ENCODE measurements at places on chromosomes 11 and 22. TPM values are rescaled to one million over a fixed set of nuclear protein-coding genes. Genes with fewer than 3 reads are reported as not detected.

The TMPRSS5 gene
- total RNA-seq: 0.19 TPM

DNA sequence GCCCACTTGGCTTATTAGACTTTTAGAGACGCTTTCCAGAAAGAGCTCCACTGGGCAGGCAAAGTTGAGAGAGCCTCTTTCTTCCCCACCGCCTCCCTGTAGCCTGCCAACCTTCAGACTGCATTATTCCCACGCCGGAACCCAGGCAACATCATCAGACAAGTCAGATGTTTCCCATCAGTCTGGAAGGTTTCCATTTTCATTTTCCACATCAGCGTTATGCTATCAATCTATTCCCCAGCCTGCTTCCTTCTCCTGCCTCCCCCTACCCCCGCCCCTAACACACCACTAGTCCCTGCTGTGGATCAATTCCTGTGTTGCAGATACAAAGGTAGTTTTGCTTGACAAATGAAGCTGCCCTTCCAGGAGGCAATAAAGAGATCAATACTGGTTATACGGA is 184.8 kb downstream of the DSCAML1 start:
- DNase-seq: no peak

GRCh38 chr11:57728829-57729228 is 12.5 kb upstream of the SELENOH start:
- DNase-seq: no peak

- DNase-seq: no peak
Measured at GRCh38 chr11:70536051-70536877, 137.9 kb downstream of the CTTN start.

DNA sequence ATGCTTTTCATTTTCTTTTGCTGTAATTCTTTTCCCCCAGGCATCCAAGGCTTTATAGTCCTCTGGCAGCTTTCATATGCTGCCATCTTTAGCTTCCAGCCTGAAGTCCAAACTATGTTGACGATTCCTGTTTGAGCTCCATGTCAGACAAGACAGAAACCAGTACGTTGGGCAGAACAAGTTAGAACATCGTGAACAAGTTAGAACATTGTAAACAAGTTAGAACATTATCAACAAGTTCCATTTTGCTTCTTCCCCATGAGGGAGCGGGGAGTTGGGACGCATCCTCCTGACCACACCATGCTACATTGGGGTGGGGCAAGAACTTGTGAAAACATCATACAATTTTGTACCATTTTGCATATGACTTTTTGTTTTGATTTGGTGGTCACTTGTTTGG is 23.9 kb downstream of the GLB1L2 start:
- DNase-seq: no peak
